ENCODE measurements at places on chromosomes 13 and 19.

- peak; percentile 76 for DNase-seq
These were observed at the start of gene HSD17B14 for GRCh38 chr19:48836089-48837017. Gene HSD17B14, minus strand, starts transcription at chr19:48836491. Its CDS starts 80 bp downstream, at chr19:48836411.

- DNase-seq, result no peak
These were observed 14.2 kb downstream of the ZNF331 start for GRCh38 chr19:53552001-53552721.

GRCh38 chr13:26971990-26972887 lies 199.4 kb downstream of the USP12 start:
- DNase-seq, result no peak

GRCh38 chr13:93750676-93751075 lies 524.1 kb downstream of the GPC6 start:
- DNase-seq, result no peak

DNA sequence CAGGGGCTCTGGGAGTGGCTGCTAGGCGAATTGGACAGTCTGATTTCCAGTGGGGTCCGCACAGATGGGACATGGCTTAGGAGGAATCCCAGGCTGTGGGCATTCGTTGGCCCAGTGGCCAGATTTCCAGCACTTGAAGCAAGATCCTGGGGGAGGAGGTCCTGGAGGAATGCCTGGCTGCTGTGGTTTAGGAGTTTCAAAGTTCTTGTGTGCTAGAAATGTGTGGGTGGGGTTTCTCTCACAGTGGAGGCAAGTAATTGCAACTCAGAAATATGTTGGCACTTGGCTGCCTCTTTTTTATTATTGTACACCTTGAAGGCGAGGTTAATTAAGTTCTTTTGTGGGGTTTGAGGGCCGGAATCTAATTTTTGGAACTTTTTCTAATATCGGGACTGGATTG lies 17.1 kb downstream of the IGFL3 start:
- no peak for DNase-seq

DNA sequence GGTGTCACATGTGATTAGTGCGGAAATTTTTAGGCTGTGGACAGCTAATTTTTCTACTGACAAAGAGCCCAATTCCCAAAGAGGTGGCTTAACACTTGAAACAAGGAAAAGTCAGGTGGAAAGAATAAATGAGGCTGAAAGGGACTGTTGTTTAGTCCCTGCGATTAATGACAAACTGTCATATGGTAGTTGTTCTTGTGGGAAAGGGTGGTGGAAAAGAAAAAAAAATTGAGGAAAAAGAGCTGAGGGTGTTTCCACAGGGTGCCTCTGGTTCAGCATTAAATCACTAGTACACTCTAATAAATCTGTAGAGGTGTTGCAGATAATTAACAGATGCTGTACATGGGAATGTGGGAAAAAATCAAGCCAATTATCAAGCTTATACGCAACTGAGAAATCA lies 300.7 kb downstream of the DNAJC15 start:
- no peak for DNase-seq

GRCh38 chr19:32224371-32225244 lies 120.8 kb upstream of the ZNF507 start:
- peak; percentile 84 for DNase-seq

GRCh38 chr13:61927648-61928047 lies 512.0 kb upstream of the PCDH20 start:
- DNase-seq, result no peak

DNA sequence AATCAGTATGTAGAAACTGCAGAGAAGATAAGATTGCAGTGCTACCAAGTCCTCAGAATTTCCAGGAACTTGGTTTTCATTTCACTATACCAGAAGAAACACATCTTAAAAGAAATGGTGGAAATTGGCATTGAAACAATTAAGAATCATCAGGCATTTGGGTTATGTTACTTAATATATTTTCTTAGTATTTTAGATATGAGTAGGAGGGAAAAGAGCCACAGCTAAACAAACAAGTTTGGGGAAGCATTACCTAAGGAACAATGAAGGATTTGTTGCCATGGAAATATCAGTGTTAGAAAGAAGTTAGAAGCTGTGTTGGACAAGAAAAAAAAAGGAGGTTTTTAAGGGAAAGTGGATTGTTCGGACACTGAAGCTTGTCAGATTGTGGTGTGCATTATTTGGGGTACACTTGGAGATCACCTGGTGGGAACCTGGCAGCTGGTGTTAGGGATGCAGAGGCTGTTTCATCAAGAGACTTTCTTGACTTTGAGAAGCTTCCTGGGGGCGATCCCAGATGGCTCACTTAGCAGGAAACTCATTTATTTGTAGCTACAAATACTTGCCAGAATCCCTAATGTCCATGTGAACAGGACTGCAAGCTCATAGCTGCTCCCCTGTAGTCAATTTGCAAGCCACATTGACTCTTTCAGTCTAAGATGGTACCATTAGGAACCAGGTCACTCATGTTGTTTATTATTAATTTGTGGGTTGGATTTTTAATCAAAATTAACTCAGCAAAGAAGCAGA lies 246.7 kb downstream of the RFC3 start:
- no peak for DNase-seq

- no peak for DNase-seq
These were observed 283.1 kb upstream of the TMTC4 start for GRCh38 chr13:100957741-100958140.

- no peak for DNase-seq
These were observed 192.7 kb upstream of the MIR17HG start for GRCh38 chr13:91154558-91155353.
